Stimulated activated CD4-positive, alpha-beta T cell treated with anti-CD3 and anti-CD28 coated beads, Interleukin-15, amount 100 ng/mL, for 24 hours (primary cell): ENCODE measurements at places on chromosomes 7 and 10.

- DNase-seq: no peak
Measured at GRCh38 chr7:68449099-68449498, 1149.2 kb upstream of the AUTS2 start.

DNA sequence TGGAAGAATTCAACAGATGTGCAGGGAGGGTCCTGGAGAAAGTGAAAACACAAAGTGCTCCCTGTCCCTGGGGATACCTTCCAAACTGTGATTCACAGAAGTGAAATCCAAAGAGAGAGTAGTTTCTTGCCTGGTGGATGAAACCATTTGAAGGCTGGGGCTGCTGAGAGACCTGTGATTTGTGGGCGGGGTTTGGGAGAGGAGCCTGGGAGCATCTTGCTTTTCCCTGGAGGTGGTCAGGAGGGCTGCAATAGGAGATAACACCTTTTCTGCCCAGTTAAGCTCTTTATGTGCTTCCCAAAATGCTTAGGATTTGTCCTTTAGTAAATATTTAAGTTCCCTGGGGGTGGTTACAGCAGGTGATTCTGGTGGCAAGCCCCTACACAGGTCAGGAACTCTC lies 105.3 kb upstream of the TPK1 start:
- no peak for DNase-seq

- no peak for DNase-seq
Measured at GRCh38 chr7:157488281-157488680, 151.5 kb downstream of the DNAJB6 start.

- DNase-seq: no peak
Measured at GRCh38 chr10:122171302-122172075, 99.6 kb upstream of the BTBD16 start.

GRCh38 chr7:151769188-151769821 lies 107.6 kb downstream of the PRKAG2 start:
- peak; percentile 41 for DNase-seq

DNA sequence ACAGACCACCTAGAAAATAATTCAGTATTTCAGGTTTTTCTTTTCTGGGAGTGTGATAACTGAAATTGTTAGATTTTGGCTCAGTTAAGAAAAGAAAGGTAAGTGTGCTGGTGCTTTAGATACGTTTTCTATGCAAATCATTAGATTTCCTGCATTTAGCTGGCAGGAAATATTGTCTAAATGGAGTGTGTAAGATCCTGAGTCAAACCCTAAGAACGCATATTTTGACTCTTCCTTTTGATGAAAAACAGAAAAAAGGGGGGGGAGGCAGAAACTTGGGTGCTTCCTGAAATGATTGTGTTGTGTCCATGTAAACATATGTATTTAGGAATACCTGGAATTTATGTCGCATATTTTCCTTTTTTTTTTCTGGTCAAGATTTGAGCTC lies 1.2 kb downstream of the GRK5 start:
- DNase-seq: no peak

- no peak for DNase-seq
Measured at GRCh38 chr10:64534616-64535015, 1013.4 kb downstream of the REEP3 start.

DNA sequence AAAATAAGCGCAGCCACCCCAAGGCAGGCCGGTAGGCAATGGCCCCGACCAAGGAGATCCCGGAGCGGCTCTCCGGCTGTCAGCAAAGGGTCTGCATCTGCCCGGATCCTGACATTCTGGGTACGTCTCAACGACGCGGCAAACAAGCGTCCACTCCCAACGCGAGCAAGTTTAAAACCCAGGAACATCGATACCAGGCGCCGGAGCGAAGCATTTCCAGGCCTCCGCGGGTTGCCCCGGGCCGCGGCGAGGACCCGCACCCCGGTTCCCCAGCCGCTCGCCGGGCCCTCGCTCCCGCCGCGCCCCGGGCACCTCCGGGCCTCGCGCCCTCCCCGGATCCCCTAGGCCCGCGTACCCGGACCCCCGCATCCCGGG lies 453 bp downstream of the URGCP start:
- DNase-seq: peak; percentile 39

DNA sequence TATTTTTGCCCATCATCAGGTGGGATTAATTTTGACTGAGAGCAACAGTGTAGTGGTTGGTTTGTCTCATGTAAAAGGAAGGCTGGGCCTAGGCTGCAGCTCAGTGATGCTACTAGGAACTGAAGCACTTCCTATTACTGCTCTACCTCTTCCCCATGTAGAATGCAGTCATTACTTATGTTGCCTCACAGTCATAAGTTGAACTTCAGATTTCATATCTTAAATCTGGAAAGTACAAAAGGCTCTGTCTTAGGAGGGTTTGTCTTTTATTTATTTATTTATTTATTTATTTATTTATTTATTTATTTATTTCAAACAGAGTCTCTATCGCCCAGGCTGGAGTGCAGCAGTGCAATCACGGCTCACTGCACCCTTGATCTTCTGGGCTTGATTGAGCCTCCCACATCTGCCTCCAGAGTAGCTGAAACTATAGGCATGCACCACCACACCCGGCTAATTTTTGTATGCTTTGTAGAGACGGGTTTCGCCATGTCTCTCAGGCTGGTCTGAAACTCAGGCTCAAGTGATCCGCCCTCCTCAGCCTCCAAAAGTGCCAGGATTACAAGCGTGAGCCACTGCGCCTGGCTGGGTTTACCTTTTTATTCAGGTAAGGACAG lies 721.7 kb upstream of the GALNT17 start:
- DNase-seq: no peak

- DNase-seq: no peak
Measured at GRCh38 chr10:9211228-9211627, 1156.7 kb downstream of the GATA3 start.
